Cardiac muscle cell (in vitro differentiated cells and primary cell): ENCODE measurements at places on chromosomes 2 and 18.

GRCh38 chr2:232211743-232212686 is 166.5 kb upstream of the ALPP start:
- H3K36me3 ChIP-seq: no peaks in the 10 kb centered on the region
- no peak overlapping the region for H3K4me3 ChIP-seq
- no peaks in the 10 kb centered on the region for H3K4me1 ChIP-seq
- no peak for DNase-seq
- H3K27me3 ChIP-seq: no peaks in the 10 kb centered on the region

DNA sequence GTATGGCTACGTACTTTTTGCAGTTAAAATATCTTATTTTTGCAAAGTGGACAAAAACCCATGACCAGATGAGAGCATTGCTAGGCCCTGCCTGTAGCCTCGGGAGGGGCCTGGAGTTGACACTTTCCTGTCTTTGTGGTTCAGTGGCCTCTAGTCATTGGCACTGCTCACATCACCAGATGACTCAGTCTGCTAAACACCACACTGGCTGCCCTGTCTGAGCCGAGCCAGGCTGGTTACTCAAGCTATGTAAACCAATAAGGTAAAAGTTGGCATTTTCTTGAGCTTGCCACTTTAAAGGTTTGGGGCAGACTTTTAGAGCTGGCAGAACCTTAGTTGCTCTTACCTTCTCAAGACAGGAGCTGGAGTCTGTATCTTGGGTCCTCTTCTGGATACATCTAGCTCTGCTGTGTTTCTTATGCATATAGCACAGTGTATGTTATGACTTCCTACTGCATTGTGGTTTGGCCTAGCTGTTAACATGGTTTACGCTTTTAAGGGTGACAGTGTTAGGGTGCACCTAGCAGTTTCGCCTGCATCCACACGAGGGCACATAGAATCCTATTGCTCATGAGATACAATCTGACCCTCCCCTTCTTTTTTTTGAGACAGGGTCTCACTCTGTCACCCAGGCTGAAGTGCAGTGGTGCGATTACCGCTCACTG is 76.4 kb downstream of the AP1S3 start:
- H3K4me1 ChIP-seq: no peaks in the 10 kb centered on the region
- no peaks in the 10 kb centered on the region for H3K36me3 ChIP-seq
- H3K4me3 ChIP-seq: no peak overlapping the region
- H3K27me3 ChIP-seq: no peaks in the 10 kb centered on the region

GRCh38 chr2:205754924-205755321 is 72.6 kb downstream of the NRP2 start:
- peaks cover 16% of the 10 kb centered on the region for H3K4me1 ChIP-seq
- H3K27ac ChIP-seq: no peak overlapping the region
- H3K27me3 ChIP-seq: no peaks in the 10 kb centered on the region

GRCh38 chr18:25842665-25843064 is 247.7 kb downstream of the SS18 start:
- no peak overlapping the region for H3K27ac ChIP-seq
- no peak for DNase-seq
- no peaks in the 10 kb centered on the region for H3K4me1 ChIP-seq
- no peaks in the 10 kb centered on the region for H3K27me3 ChIP-seq
- no peak overlapping the region for H3K4me3 ChIP-seq
